CD4-positive, alpha-beta memory T cell (primary cell): ENCODE measurements at places on chromosomes 13 and 19. TPM values are rescaled to one million over a fixed set of nuclear protein-coding genes. Genes with fewer than 3 reads are reported as not detected.

- H3K4me3 ChIP-seq: no peak overlapping the region
- DNase-seq: no peak
- H3K27me3 ChIP-seq: no peaks in the 10 kb centered on the region
- no peaks in the 10 kb centered on the region for H3K4me1 ChIP-seq
Measured at GRCh38 chr13:77502104-77502720, 33.3 kb upstream of the SCEL start.

The LGI4 gene
- 0.81 TPM for total RNA-seq

- no peak within 1 kb of the TSS for H3K4me3 ChIP-seq
- peaks cover 13% of the 10 kb centered on the region for H3K27me3 ChIP-seq
- H3K27ac ChIP-seq: no peak within 1 kb of the TSS
- H3K36me3 ChIP-seq: no peaks in the 10 kb centered on the region
- peaks cover 7% of the 10 kb centered on the region for H3K4me1 ChIP-seq
Measured at GRCh38 chr19:55149078-55150003, at the start of gene TNNT1. TNNT1 (minus strand) TSS chr19:55149206; CDS start chr19:55147157, 2,049 bp downstream.

- no peak overlapping the region for H3K27ac ChIP-seq
- no peaks in the 10 kb centered on the region for H3K27me3 ChIP-seq
- no peak for DNase-seq
- no peak overlapping the region for H3K4me3 ChIP-seq
Measured at GRCh38 chr19:17409990-17410389, 4.6 kb upstream of the BST2 start.

GRCh38 chr19:40806423-40807146 is 7.6 kb downstream of the EGLN2 start:
- peaks cover 97% of the 10 kb centered on the region for H3K4me1 ChIP-seq
- H3K27ac ChIP-seq: peak overlapping the region; percentile 84
- peaks cover 24% of the 10 kb centered on the region for H3K36me3 ChIP-seq
- peak; percentile 92 for DNase-seq
- peak overlapping the region; percentile 23 for H3K4me3 ChIP-seq

GRCh38 chr13:42272115-42272803 is at the start of gene AKAP11:
AKAP11 (plus strand) TSS chr13:42272152; CDS start chr13:42286349, 14,197 bp downstream.
- peak within 1 kb of the TSS; percentile 93 for H3K4me3 ChIP-seq
- no peaks in the 10 kb centered on the region for H3K36me3 ChIP-seq
- H3K27me3 ChIP-seq: no peaks in the 10 kb centered on the region
- peak within 1 kb of the TSS; percentile 94 for H3K27ac ChIP-seq
- peak; percentile 61 for DNase-seq

GRCh38 chr19:33334271-33334670 is 31.9 kb upstream of the CEBPA start:
- no peaks in the 10 kb centered on the region for H3K36me3 ChIP-seq
- no peak overlapping the region for H3K27ac ChIP-seq
- no peaks in the 10 kb centered on the region for H3K4me1 ChIP-seq

DNA sequence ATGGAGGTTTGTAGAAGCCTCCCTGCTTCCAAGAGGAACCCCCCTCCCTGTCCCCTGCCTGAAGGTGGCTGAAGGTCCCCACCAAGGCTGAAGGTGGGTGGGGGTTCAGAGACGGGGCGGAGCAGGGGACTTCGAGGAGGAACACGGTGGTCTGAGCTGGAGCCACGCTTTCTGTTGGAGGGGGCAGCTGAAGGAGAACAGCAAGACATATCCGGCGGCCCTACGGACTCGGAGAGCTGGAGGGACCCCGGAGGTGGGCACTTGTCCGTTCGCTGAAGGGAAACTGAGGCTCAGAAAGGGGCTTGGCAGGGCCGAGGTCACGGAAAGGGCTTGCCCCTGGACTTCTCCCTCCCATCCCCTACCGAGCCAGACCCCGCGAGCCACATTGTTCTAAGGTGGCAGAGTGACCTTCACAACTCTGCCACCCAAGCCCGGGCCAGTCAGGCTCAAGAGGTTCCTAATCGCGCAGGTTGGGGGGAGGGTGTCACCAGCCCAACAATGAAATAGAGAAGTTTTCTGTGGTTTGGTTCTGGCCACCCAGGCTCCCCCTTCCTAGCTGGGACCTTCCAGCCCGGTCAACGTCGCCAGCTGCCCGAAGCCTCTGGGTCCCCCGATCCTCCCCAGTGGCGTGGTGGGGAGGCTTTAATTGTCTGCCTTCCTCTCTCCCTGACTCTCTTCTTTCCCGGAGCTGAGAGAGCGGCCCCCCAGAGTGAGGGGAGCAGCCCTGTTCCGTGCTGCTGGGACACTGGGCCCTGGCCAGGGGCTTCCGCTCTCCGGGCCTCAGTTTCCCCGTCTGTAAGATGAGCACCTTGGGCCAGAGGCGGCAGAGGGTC is 15.5 kb upstream of the KCNN1 start:
- peaks cover 34% of the 10 kb centered on the region for H3K27me3 ChIP-seq
- H3K4me1 ChIP-seq: peaks cover 59% of the 10 kb centered on the region
- H3K4me3 ChIP-seq: no peak overlapping the region
- no peak overlapping the region for H3K27ac ChIP-seq
- no peaks in the 10 kb centered on the region for H3K36me3 ChIP-seq

The ACER1 gene
- 0.67 TPM for total RNA-seq

The ZNF222 gene
- 7.9 TPM for total RNA-seq

The PRTN3 gene
- not detected for total RNA-seq

The TLE6 gene
- total RNA-seq: not detected

DNA sequence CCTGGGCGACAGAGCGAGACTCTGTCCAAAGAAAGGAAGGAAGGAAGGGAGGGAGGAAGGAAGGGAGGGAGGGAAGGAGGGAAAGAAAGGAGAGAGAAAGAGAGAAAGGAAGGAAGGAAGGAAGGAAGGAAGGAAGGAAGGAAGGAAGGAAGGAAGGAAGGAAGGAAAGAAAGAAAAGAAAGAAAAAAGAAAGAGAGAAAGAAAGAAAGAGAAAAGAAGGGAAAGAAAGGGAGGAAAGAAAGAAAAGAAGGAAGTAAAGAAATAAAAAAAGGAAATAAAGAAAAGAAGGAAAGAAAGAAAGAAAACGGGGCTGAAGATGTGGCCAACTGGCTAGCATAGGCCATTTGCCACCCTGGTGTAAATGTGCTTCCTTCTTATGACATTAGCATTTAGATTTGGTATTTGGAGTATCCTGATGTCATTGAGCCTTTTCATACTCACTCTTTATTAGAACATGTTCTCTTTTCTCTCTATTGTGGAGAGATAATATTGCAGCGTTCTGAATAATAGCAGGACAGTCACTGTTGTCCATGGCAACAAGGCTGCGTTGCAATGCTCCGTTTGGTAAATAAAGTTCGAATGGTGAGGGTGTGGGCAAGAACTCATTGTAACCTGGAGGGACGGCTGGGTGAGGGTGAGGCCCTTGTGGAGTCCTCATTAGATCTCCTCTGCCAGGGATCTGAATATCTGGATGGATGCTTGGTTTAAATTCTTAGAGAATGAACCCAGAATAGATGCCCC is 173.9 kb upstream of the UBL3 start:
- no peaks in the 10 kb centered on the region for H3K27me3 ChIP-seq
- no peaks in the 10 kb centered on the region for H3K36me3 ChIP-seq
- no peak overlapping the region for H3K4me3 ChIP-seq
- no peak overlapping the region for H3K27ac ChIP-seq
- no peaks in the 10 kb centered on the region for H3K4me1 ChIP-seq

GRCh38 chr13:46721054-46721453 is 75.9 kb downstream of the ESD start:
- no peaks in the 10 kb centered on the region for H3K4me1 ChIP-seq
- no peak overlapping the region for H3K4me3 ChIP-seq
- peaks cover 10% of the 10 kb centered on the region for H3K36me3 ChIP-seq
- no peak overlapping the region for H3K27ac ChIP-seq
- H3K27me3 ChIP-seq: no peaks in the 10 kb centered on the region

The CGB8 gene
- not detected for total RNA-seq

DNA sequence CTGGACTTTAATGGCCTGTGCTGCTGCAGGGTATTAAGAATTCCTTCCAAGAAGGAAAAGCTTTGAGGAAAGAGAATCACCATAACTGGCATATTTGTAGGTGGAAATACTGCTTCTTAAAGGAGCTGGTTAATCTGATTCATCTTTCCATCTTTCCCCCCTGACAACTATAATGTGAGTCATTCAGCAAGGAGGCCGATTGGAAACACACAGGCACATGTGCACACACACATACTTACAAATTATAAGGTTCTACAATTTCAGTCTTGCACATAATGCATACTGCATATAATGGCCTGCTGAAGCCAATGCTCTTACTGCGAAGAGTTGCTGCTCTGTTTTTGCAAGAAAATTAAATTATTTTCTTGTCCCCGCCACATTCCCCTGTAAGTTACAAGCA is 78.8 kb upstream of the TPP2 start:
- no peaks in the 10 kb centered on the region for H3K36me3 ChIP-seq
- H3K4me1 ChIP-seq: no peaks in the 10 kb centered on the region
- no peak overlapping the region for H3K4me3 ChIP-seq
- no peak for DNase-seq
- no peak overlapping the region for H3K27ac ChIP-seq

The STARD13 gene
- total RNA-seq: 0.36 TPM

DNA sequence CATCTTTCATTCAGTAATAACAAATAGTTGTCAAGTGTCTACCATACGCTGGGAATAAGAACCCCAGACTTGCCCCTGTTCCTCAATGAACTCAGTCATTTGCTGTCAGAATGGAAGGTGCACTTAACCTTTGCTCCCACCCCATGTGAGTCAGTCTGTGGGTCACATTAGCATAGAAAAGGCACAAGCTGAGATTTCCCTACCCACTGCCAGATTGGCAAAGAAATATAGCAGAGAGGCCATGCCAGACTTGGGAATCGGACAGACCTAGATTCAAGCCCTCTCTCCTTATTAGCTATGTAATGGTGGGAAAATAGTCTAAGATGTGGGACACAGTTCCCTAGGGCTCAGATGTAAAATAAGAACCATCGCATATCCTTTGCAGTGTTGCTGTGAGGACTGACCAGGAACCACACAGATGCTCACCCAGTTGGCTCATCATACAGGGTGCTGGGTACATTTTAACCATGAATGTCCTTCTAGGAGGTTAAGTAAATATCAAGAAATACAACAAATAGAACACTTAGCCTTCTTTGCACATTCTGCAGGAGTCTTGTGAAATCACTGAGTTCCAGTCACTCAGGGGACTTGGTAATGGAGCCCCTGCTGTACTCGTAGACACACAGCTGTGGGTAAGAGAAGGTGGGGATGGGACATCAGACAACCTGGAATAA is 218.2 kb downstream of the FGF14 start:
- no peaks in the 10 kb centered on the region for H3K36me3 ChIP-seq
- H3K4me3 ChIP-seq: no peak overlapping the region
- no peak for DNase-seq
- H3K27me3 ChIP-seq: no peaks in the 10 kb centered on the region

- no peaks in the 10 kb centered on the region for H3K27me3 ChIP-seq
- no peaks in the 10 kb centered on the region for H3K36me3 ChIP-seq
Measured at GRCh38 chr13:39501702-39502324, 101.2 kb downstream of the LHFPL6 start.

The A1BG gene
- total RNA-seq: 15.8 TPM

DNA sequence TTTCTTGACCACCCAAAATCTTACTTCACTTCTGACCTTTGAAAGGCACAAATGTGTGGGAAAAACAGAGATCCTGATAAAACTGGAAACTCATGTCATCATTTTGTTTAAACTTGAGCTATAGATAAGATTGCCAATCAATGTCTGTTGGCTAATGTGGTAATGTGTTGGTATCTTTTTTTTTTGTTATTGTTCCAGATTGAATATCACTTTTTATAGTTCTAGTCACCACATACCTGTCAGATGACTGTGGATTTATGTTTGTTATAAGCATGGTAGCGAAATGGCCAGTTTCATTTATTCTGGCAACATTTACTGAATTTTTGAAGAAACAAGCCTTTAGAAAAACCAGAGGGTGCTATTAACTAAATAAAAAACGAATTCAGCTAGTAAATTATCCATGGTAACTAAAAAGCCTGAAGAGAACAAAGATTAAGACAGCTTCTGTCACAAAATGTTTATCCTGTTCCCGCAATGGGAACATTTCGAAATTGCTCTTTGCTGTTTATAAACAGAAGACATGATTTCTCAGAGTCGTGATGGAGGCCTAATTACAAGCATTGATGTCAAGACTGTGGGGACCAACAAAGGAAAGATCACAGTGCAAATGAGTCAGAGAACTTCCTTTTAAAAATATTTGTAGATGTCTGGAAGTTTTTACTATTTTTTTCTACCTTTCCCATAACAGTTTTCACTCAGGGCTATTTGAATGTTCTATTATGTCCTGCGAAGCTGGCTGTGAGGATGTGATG is 82.9 kb upstream of the POSTN start:
- no peak overlapping the region for H3K4me3 ChIP-seq
- no peaks in the 10 kb centered on the region for H3K27me3 ChIP-seq
- H3K4me1 ChIP-seq: no peaks in the 10 kb centered on the region

- H3K27ac ChIP-seq: peak overlapping the region; percentile 58
- H3K27me3 ChIP-seq: no peaks in the 10 kb centered on the region
- no peaks in the 10 kb centered on the region for H3K36me3 ChIP-seq
- peak; percentile 49 for DNase-seq
- H3K4me3 ChIP-seq: no peak overlapping the region
- H3K4me1 ChIP-seq: peaks cover 96% of the 10 kb centered on the region
Measured at GRCh38 chr19:38686530-38686888, 39.1 kb downstream of the ACTN4 start.

DNA sequence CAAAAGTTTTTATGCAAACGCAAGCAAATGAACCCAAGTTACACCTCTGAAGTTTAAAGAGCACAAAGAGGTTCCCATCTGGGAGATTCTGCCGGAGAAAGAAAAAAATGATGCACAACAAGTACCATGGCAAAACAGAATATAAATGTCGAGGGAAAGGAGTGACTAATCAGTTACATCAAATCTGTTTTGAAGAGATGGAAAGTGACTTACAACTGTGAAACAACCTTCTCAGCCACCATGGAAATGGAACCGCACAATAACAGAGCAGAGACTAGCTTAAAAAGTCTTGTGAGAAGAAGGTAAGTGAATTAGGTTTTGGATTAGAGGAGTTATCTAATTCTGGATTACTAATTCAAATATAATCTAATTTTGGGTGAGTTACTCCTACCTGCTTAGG is 2.4 kb downstream of the HSPH1 start:
- DNase-seq: no peak
- H3K4me1 ChIP-seq: peaks cover 37% of the 10 kb centered on the region
- H3K4me3 ChIP-seq: no peak overlapping the region
- no peak overlapping the region for H3K27ac ChIP-seq
- H3K36me3 ChIP-seq: peaks cover 9% of the 10 kb centered on the region

The MLNR gene
- total RNA-seq: not detected
